ENCODE measurements at places on chromosomes 6 and 20. TPM values are rescaled to one million over a fixed set of nuclear protein-coding genes. Genes with fewer than 3 reads are reported as not detected.

DNA sequence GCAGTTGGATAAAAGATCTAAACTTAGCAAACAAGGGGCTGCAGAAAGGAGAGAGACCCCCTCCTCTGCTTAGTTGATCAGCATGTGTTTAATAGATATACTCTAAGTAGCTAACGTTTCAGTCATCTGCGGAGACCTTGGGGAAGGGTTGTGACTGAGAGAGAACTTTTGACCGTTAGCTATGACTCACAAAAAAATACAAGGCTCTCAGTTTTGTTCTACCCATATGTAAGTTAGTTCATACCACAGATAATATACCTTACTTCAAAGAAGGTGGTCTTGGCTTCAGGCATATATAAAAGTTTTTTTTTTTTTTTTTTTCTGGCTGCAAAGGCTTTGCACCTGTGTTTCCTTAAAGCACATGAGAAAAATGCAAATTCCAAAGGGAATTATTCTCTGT is 258.9 kb downstream of the GJA1 start:
- no peak for DNase-seq

DNA sequence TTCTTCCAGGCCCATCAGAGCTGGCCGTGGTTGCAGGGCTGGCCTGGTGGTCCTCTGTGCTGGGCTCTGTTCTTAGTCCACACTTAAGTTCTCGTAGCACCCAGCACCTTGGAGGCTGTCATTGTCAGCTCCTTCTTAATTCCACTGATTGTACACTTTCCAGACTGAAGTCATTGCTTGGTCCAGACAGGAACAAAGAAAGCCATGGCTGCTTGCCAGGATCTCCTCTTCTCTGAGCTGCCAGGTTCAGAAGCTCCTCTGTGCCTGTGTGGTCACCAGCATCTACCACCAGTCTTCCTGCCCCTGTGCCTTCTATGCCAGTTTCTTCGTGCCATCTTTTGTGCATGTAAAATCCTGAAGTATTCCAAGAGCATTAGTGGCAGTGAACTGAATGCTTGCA is 39.5 kb upstream of the PCMTD2 start:
- DNase-seq, result no peak

- no peak for DNase-seq
Observed at GRCh38 chr20:21182832-21183563, 57.1 kb downstream of the KIZ start.

- no peak for DNase-seq
Observed at GRCh38 chr20:24257171-24257570, 212.3 kb upstream of the SYNDIG1 start.

- no peak for DNase-seq
Observed at GRCh38 chr6:21354805-21355238, 238.7 kb upstream of the SOX4 start.

- no peak for DNase-seq
Observed at GRCh38 chr20:24665196-24665595, 195.8 kb downstream of the SYNDIG1 start.

DNA sequence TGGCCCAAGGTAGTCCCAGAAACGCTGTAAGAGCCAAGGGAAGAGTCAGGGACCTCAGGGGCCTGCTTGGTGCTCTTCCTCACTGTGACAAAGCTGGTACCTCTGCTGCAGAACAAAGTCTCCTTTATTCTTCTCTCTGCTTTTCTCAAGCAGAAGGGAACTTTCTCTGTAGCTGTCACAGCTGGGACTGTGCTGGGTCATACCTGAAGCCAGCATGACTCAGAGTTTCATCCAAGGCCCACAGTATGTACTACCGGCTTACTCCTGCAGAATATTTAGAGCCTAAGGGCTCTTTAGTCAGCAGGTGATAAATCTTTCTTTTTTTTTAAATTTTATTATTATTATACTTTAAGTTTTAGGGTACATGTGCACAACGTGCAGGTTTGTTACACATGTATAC is 183.2 kb downstream of the TINAG start:
- no peak for DNase-seq

- DNase-seq, result peak; percentile 8
Observed at GRCh38 chr6:92810913-92811312, 608.4 kb downstream of the EPHA7 start.

GRCh38 chr20:14775778-14776177 is 438.4 kb upstream of the FLRT3 start:
- DNase-seq, result no peak

DNA sequence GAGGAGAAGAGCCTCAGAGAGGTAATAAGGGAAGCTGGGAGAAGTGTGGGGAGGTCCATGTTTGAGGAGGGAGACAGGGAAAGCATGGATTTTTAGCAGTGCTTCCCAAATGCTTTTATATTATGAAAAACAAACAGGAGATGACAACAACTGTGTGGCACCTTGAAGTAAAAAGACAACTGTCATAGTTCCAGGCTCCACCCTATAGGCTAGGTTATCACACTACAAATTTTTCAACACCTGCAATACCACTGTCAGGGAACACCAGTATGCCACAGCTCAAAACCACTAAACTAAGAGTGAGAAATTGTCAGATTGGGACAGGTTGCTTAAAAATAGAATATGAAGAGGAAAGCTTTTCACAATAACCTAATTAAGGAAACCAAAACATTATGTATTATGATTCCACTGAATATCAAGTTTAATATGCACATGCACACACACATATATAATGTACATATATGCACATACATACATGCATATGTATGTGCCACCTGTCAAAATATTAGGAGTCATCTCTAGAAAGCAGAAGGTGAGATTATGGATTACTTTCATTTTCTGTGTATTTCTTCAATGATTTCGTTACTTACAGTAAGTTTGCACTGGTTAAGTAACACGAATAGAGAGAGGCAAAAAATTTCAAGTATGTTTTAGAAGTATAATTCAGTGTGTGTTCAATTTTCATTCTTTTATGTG is 261.2 kb downstream of the PTPRK start:
- DNase-seq, result no peak

DNA sequence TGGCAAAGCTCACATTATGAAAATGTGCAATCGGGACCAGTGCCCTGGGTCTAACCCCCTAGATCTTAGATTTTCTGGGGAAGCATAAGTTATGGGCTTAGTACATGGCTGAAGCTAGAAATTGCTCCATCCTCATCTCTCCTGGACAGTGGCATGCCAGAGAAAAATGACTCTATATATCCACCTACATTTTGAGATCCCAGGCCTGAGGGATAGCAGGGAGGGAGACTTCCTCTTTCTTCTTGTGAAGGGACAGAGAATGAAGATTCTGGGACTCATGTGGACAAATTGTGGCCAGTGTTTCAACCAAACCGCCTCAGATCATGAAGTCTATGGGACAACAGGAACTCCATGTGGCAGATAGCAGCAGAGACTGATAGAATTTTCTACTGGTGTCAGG is 35.4 kb downstream of the GSTA2 start:
- no peak for DNase-seq

GRCh38 chr6:5995949-5996713 is 10.6 kb downstream of the NRN1 start:
- DNase-seq, result peak; percentile 24

TMEM200A gene
- not detected for polyA plus RNA-seq

TAGAP gene
- not detected for polyA plus RNA-seq

RSPO3 gene
- not detected for polyA plus RNA-seq

LRRC73 gene
- 0.09 TPM for polyA plus RNA-seq

TMEM74B gene
- 19.0 TPM for polyA plus RNA-seq
